ENCODE measurements at places on chromosomes 2 and 18.

GRCh38 chr2:40513201-40513600 is 61.3 kb upstream of the SLC8A1 start:
- DNase-seq = no peak

GRCh38 chr2:173984866-173985604 is 19.9 kb upstream of the SP3 start:
- DNase-seq = peak; percentile 25

GRCh38 chr2:153873052-153874048 is 1.6 kb downstream of the GALNT13 start:
- DNase-seq = no peak

DNA sequence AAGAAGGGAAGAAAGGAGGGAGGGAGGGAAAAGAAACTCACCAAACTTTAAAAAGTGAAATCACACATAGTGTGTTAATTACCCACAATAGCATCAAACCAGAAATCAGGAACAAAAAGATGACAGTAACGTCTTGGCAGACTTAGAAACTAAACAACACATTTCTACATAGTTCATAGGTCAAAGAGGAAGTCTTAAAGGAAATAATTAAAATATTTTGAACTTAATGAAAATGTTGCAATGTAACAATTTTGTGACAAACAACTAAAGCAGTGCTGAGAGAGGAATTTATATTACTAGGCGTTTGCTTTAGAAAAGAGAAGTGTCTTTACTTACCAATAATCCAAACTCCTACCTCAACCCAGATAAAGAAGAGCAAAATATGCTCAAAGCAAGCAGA is 505.0 kb upstream of the ID2 start:
- no peak for DNase-seq

GRCh38 chr2:98269274-98269673 is 77.0 kb upstream of the CNGA3 start:
- peak; percentile 23 for DNase-seq

DNA sequence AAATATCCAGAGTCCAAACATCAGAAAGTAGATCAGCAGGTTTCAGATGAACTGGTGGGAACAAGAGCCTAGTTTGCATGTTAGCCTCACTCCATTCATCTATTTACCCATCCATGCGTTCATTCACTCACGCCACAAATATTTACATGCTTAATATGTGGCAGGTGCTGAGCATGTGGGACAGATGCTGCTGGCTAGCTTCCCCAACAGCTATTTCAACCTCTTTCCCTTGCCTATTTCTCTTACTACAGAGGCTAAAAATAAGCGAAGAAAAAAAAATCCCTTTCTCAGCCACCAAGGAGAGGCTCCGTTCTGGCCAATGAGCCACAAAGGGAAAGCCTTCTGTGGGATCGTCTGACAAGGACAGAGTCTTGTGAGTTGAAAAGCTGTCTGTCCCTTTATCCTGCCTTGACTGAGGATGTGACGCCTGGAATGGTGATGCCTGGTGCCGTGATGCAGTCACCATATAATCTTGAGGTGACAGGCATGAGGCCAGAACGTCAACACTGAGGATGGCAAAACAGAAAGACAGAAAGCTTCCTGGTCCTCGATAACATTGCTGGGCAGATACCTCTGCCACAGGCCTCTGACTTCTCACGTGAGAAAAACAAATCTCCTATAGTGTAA is 78.2 kb downstream of the KCTD1 start:
- DNase-seq = no peak

DNA sequence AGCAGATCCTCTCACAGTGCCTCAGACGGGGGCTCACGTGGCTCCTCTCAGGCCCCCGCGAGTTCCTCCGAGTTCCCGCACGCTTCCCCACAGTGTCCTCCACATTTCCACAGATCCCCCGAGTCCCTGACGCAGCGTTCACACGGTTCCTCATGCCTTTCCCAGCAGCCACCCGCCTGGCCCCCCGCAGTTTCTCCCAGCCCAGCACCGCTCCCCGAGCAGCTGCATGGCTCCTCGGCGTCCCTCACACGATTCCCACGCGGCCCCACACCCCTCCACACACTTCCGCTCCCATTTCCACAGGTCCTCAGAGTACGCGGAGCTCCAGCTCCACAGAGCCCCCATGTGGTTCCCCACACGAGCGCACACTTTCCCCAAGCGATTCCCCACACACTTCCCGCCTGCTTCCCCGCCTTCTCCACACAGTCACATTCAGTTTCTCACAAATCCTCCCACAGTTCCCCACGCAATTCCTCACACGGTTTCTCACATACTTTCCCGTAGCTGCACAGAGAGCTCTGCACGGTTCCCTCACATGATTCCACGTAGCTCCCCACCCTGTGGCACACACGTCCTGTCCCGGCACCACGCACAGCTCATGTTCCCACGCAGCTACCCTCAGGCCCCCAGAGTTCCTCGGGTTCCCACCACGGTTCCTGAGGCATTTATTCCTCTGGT is 39.9 kb downstream of the KIF1A start:
- DNase-seq = no peak

GRCh38 chr2:9365498-9366019 is 57.8 kb downstream of the ITGB1BP1 start:
- DNase-seq = no peak

GRCh38 chr2:119291588-119292167 is 68.0 kb downstream of the STEAP3 start:
- DNase-seq = no peak

DNA sequence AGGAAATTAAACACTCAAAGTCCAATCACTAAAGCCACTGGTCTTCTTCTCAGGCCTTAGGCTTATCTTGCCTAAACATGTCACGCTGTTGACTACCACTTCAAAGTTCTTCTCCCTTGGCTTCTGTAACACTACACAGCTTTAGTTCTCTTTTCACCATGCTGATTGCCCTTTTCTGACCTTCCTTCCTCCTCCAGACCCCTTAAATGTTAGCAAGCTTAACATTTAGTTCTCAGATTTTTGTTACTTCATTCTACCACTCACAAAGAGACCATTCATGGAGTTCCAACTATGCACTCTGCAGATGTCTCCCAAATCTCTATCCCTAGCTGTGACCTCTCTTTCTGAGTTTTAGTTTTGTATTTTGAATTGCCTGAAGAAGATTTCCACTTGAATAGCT is 64.4 kb downstream of the TTC21B start:
- no peak for DNase-seq

GRCh38 chr2:230972046-230972445 is 23.9 kb upstream of the SPATA3 start:
- DNase-seq = no peak

DNA sequence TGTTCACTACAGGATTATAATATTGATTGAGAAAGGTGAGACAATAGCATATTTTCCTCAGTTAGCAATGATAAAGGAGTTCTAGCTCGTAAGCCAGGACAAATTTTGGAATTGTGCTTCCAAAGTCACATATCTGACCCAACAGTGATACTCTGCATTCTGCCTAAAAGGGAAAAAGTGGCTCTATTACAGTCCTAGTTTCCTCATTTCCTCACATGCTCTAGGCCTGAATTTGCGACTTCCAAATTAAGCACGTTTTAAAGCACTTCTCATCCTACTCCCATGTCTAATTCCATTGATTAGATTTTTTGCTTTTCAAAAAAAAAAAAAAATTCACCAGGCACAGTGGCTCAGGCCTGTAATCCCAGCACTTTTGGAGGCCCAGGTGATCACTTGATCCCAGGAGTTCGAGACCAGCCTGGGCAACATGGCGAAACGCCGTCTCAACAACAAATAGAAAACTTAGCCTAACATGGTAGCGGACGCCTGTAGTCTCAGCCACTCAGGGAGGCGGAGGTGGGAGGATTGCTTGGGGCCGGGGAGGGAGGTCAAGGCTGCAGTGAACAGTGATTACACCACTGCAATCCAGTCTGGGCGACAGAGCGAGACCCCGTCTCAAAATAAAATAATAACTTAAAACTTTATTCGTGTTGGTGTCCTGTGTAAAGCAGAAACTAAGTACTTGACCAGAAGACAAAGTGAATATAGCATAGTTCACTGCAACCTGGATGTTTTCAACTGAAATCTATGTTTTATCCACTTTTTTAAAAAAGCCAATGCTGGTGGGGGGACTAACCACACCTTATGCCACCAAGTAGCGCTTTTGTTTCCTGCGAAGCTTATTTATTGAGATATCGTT is 1.5 kb downstream of the ESCO1 start:
- DNase-seq = no peak

DNA sequence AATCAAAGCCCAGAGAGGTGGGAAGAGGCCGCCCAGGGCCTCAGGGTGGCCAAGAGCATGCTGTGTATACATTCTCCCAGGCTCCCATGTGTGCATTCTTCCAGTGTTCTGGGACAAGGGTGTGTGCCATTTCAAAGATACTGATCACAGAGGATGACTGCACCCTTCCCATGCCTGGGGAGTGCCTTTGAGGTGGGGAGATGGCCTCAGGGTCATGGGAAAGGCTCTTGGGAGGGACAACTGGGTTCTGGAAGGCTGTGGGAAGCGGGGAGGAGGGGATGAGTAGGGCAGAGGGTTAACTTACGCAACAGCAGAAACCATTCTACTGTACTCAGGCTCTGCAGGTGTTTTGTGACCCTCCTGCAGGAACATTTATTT is 40.9 kb downstream of the KLHL29 start:
- DNase-seq = no peak

- no peak for DNase-seq
Measured at GRCh38 chr2:218873359-218874194, 7.1 kb upstream of the WNT10A start.

GRCh38 chr2:26769089-26769761 is 5.1 kb downstream of the SLC35F6 start:
- DNase-seq = no peak

DNA sequence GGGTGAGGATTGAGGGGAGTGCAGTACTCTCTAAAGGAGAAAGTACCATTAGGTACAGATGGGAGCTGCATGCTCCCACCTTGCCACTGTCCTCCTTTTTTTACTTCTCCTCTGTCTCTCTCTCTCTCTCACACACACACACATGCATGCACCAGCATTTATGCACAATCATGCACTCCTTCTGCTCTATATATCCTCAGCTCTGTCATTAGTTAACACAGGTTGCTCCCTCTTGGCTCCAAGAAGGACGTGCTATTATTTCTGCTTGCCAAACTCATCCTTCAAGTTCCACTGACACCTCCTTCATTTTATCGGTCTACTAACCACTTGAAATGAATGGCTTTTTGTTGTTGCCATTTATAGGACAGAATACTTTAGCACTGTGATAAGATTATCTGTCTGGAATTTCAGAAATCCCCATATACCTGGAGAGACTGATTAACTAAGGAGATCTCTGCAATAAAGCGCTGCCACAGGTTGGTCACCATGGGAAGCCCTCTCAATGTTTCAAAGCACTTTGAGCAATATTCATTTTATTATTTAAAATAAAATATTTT is 178.5 kb upstream of the TRIB2 start:
- DNase-seq = no peak

DNA sequence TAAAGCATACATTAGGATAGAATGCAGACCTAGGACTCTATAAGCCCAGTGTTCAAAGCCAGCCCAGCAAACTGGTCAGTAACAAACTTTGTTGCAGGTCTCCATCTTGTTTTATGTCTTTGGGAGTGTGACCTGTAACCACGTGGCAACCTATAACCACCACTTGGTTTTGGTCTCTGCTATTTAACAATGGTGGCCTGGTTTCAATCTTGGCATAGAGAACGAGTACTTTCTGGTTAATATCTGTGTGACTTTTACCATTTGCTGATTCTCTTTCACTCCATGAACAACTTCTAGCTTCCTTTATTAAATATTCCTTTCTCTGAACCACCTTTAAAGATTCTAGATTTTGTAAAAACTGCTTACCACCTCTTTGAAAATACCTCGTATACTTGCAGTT is 118.5 kb downstream of the KCNS3 start:
- no peak for DNase-seq

- no peak for DNase-seq
Measured at GRCh38 chr18:51391731-51392130, 194.2 kb upstream of the MEX3C start.

GRCh38 chr2:1793868-1794445 is 49.6 kb upstream of the PXDN start:
- no peak for DNase-seq

- DNase-seq = no peak
Measured at GRCh38 chr18:35672897-35673296, 91.4 kb downstream of the GALNT1 start.

DNA sequence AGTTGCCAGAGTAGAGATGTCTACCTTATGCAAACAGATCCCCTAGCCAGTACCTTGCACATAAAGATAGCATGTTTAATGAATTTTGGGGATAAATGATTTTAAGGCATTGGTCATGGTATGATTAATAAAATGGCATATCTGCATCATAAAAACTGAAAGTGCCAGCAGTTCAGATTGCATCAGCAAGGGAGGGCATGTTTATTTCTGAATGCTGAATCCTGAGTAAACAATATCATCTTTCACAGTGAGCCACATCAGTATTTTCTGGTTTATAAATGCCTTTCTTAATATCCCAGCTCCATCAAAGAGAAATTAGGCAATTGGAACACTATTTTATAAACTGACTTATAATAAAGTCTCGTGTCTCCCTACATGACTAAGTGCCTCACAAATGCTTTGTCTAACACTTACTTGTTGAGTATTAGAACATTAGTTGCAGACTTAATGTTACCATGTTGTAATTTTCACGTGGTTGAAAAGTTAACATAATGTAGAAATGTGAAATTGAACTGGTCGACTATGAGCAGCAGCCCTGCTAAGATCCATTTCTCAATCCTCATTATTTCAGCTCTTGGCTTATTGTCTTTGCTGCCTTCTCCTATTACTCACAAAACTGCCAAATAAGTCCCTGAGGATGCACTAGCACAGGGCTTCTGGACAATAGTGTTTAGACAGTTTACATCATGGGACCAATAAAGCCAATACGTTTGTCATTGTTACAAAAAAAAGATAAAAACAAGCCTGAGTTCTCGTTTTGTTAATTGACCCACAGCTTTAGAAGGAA is 48.0 kb downstream of the LANCL1 start:
- no peak for DNase-seq

- DNase-seq = no peak
Measured at GRCh38 chr2:148430101-148430500, 214.4 kb upstream of the EPC2 start.

GRCh38 chr2:48551548-48551947 is 21.6 kb downstream of the STON1 start:
- DNase-seq = no peak

GRCh38 chr2:158321264-158321663 is 135.3 kb downstream of the CCDC148 start:
- DNase-seq = no peak

DNA sequence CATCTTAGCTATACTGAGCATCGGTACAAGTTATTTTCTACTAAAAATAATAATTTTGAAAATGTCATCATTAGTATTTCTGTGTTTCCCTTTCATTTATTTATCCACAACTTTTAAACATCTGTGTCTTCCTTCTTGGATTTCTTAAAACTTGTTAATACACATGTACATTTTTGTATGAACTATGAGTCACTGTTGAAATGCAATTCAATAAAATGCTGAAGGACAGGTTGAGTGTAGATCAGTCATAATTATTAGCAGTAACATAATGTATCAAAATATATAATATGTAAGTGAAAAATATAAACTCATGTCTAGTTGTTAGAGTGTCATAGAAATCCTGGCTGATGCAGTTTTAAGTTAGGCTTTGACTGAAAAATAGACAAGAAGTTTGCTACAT is 115.9 kb downstream of the MEIS1 start:
- no peak for DNase-seq
